ENCODE measurements at places on chromosomes 11 and 22.

DNA sequence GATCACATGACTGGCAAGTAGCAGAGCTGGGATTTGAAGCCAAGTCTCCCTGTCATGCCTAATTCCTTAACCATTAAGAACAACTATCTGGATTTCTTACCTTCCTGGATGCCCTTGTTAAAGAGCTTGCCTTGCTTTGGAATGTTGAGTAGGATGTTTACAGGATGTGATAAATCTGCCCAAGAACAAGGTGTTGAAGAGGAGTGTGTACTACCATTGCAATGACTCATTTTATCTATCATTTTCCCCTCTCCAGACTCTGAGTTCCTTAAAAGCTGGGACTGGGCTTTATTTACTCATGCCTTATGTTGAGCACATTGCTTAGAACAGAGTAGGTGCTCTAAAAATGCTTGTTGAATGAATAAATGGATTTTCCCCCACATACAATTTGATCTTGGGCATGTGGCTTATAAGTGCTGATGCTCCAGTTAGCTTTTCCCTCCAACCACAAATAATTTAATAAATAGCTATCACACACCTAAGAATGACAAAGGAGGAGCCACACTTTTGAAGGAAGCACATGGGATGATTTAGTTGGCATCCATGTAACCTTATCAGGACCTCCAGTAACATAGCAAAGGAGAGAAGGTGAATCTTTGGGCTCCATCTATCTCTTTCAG, 268.6 kb upstream of the SESN3 start:
- DNase-seq, result no peak

- DNase-seq, result no peak
Observed at GRCh38 chr11:94144216-94144615, 15.6 kb downstream of the PANX1 start.

GRCh38 chr22:30841273-30841672, 127.3 kb downstream of the MORC2 start:
- DNase-seq, result no peak

DNA sequence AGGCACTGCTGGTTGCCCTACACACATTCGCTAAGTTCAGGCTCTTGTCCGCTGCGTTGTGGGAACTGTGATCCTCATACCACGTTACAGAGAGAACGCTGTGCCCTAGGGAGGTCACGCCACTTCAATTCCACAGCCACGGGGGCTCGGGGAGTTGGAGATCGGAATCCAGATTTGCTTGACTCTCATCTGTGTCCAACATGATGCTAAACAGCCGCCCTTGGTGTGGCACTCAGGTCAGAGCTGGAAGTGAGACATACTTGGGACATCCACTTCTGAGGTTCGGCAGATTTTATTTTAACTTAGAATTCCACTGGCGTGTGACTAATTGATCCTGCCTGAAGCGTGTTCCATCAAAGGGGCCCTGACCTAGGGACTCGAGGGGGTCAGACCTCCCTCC, 41.7 kb downstream of the RIBC2 start:
- no peak for DNase-seq

- no peak for DNase-seq
Observed at GRCh38 chr22:50119768-50120251, 30.0 kb downstream of the MOV10L1 start.

DNA sequence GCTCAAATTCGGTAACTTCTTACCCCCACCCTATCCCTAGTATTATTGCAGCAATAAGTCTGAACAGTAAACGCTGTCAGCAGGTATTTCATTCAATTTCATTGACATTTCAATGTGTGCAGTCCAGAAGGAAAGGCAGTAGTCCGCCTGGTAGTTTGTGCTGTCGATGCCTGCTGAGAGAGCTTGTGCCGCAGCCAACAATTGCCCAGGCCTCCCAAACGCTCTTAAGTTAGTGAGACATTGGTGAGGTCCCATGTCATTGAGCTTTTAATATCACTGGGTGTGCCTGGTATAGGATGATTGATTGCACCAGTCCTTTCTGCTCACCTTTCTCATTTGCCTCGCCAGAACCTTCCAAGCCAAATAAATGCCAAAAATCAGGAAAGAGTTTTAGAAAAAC, 28.1 kb downstream of the ALKBH3 start:
- no peak for DNase-seq

- DNase-seq, result no peak
Observed at GRCh38 chr11:25211635-25212254, 714.9 kb downstream of the LUZP2 start.

DNA sequence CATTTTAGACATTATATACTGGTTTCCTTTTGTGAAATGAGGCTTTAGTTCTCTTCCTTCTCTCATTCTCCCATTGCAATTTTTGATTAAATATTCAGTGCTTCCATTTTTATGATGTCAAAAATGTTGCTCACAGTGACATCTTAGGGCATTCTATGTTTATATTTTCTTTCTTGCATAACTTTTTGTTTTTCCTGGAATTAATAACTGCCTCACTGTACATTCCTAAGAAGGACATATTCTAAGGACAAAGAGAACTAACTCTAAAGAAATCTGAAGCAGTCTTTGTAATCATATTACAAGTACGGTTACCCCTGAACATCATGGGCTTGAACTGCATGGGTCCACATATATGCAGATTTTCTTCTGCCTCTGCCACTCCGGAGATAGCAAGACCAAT, 25.8 kb upstream of the P2RY6 start:
- no peak for DNase-seq
